ENCODE measurements at places on chromosomes 7 and 10. TPM values are rescaled to one million over a fixed set of nuclear protein-coding genes. Genes with fewer than 3 reads are reported as not detected.

DNA sequence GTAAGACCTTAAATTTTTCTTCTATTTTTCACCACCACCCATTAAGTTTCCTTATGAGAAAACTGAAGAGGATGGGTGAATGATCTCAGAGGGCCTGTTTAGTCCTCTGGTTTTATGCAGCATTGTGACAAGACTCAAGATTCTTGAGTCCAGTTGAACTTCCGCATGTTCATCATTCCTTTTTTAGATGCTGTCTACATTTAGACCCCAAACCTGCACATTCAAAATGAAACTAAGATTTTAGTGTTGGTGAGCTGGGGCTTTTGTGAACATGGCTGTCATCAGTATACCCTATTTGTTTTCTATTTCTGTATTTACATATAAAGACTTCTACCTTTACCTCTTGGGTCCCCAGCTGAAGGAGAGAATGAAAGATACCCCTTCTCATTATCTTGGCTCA, 31.1 kb downstream of the NET1 start:
- H3K27ac ChIP-seq: no peak overlapping the region
- peaks cover 24% of the 10 kb centered on the region for H3K4me1 ChIP-seq
- no peak for DNase-seq
- H3K4me3 ChIP-seq: no peak overlapping the region
- H3K27me3 ChIP-seq: no peaks in the 10 kb centered on the region

DNA sequence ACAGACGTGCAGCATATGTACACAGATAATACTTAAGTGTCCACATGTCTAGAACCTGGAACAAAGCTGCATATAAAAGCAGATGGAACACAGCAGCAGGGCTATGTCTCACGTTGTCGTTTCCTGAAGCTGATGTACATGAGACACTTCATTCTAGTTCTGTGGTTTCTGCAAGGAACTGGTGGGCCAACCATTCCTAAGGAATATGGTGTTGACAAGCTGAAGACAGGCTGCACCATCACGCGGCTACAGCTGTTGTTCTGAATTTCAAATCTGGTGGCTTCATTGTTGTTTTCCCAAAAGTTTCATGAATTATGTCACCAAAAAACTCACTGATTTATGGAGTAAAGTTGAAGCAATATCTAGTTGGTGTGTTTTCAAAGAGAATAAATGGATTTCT, 33.7 kb downstream of the PRKAG2 start:
- peaks cover 26% of the 10 kb centered on the region for H3K4me1 ChIP-seq
- H3K36me3 ChIP-seq: peaks cover 8% of the 10 kb centered on the region
- H3K27ac ChIP-seq: no peak overlapping the region
- H3K4me3 ChIP-seq: no peak overlapping the region
- no peaks in the 10 kb centered on the region for H3K27me3 ChIP-seq

DNA sequence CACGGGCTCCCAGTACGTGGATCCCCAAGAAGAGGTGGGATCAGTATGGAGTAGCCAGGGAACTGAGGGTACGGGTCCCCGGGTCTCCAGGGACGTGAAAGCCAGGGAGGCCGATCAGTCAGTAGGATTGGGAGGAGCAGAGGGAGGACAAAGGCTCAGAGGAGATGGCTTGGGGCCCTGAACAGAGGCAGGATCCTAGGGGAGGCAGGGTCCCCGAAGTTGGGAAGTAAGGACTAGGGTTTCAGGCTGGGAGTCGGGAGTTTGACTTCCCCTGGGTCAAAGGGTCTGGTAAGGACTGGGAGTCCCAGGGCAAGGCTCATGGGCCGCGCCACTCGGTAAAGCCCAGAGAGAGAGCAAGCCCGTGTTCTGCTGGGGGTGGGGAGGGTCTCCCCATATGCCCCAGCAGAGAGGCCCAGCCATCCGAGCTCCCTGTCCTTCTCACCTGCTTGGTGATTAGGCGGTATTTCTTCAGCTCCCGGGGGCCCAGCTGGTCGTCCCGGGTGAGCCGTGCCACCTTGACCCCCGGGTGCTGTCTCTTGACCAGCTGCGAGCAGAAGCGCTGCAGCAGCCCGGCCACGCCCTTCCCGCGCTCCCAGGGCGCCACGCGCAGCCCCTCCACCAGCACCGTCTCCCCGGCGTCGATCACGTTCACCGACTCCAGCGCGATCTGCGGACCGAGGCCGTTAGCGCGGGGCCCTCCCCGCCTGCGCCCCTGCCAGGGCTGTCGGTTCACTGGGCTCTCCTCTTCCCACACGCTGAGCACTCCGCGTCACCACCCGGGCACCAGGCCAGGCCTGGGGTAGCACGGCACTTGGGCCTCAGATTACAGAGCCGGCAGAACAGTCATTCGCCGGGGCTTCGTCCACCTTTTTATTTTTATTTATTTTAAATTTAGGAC, 7.0 kb downstream of the NAT16 start:
- H3K27me3 ChIP-seq: peaks cover 89% of the 10 kb centered on the region
- H3K36me3 ChIP-seq: no peaks in the 10 kb centered on the region
- H3K27ac ChIP-seq: peak overlapping the region; percentile 20
- peaks cover 56% of the 10 kb centered on the region for H3K4me1 ChIP-seq
- peak overlapping the region; percentile 12 for H3K4me3 ChIP-seq

DNA sequence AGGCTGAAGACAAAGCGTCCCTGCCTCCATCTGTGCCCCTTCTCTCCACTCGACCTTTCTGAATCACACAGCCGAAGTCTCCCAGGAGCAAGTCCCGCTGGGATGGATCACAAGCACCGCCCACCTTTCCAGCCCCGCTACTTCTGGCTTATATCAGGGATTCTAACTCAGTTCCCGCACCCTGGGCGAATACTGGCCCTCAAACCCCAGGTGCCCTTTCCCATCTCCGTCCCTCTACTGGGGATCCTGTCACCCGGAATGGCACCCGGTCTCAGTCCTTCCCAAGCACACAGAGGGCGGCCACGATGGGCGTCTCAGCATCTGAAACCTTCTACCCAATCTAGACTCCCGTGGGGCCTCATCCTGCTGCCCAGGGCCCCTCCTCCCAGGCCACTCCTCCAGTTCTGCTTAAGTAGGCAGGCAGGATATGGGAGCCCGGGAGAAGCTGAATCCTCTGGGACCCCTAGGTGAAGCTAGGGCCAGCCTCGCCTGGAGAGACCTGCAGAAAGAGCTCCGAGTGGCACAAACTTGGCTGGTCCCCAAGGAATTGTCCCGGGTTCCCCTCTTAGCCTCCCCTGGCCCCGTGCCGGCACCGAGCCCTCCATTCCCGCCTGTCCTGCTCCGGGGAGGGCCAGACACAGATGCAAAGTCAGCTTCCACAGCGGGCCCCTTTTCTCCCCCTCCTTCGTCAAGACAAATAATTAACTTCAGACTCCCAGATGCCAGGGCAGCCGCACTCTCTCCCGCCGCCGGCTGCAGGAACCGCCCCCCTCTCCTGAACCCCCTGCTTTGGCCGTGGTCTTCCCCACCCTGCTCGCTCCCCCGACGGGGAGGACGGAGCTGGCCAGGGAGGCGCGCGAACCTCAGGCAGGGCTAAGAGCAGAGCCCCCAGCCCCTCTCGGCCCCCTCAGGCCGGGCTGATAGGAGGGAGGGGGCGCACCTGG, 612 bp downstream of the KCP start:
- peaks cover 5% of the 10 kb centered on the region for H3K4me1 ChIP-seq
- H3K27ac ChIP-seq: no peak overlapping the region
- no peak for DNase-seq
- no peak overlapping the region for H3K4me3 ChIP-seq
- H3K27me3 ChIP-seq: peaks cover 59% of the 10 kb centered on the region

DNA sequence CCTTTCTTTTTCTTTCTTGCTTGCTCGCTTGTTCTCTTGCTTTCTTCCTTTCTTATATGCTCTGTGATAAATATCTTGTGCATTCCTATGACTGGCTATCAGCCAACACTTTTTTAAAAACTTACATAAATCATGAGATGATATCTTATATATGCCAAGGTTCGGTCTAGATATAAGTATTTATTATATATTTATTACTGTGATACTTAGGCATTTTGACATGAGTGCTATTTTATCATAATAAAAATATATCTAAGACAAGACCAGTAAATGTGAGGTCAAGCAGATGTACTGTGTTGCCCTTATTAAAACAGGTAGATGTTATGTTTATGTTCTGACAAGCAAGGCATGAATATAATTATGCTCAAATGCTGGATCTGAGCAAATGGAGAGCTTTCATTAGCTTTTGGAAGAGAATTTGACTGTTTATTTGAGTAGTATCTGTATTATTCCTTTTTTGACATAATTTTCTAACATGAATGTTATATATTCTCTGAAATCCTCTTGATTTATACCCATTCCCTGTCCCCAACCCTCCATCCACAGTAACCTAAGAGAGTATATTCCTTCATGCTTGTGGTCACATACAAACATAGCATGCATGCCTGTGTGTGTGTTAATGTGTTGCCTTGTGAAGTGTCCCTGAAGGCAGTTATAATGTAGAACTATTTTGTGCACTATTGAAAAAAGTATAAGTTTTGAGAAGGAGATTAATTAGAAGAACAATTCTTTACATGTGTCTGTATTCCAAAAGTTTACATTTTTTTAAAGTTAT, 158.0 kb downstream of the HDAC9 start:
- H3K27me3 ChIP-seq: no peaks in the 10 kb centered on the region
- DNase-seq: no peak
- H3K27ac ChIP-seq: no peak overlapping the region
- H3K4me1 ChIP-seq: no peaks in the 10 kb centered on the region
- no peak overlapping the region for H3K4me3 ChIP-seq

GRCh38 chr10:117684672-117685211, 142.2 kb downstream of the EMX2 start:
- H3K36me3 ChIP-seq: no peaks in the 10 kb centered on the region
- no peak overlapping the region for H3K27ac ChIP-seq
- peaks cover 7% of the 10 kb centered on the region for H3K27me3 ChIP-seq
- no peak overlapping the region for H3K4me3 ChIP-seq

GRCh38 chr7:92632791-92633190, 42.6 kb upstream of the FAM133B start:
- no peaks in the 10 kb centered on the region for H3K27me3 ChIP-seq
- H3K27ac ChIP-seq: peak overlapping the region; percentile 63
- H3K36me3 ChIP-seq: peaks cover 10% of the 10 kb centered on the region
- DNase-seq: no peak
- H3K4me3 ChIP-seq: peak overlapping the region; percentile 56

DNA sequence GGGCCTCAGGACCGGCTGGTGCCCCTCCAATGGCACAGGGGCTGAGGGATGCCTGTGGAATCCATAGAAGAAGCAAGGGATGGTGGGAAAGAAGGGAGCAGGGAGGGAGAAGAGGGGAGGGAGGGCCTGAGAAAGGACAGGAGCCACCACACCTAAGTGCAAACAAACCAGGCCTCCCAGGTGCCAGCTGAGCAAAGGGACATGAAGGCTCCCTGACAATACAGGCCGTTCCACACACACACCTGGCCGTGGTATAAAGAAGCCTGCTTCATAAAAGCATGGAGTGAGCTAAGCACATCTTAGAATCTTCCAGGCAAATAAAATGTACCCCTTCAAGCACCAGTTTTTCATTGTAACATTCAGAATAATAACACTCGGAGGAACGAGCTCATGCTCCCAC, 54.0 kb downstream of the OAT start:
- no peak overlapping the region for H3K4me3 ChIP-seq
- H3K4me1 ChIP-seq: no peaks in the 10 kb centered on the region
- DNase-seq: no peak

DNA sequence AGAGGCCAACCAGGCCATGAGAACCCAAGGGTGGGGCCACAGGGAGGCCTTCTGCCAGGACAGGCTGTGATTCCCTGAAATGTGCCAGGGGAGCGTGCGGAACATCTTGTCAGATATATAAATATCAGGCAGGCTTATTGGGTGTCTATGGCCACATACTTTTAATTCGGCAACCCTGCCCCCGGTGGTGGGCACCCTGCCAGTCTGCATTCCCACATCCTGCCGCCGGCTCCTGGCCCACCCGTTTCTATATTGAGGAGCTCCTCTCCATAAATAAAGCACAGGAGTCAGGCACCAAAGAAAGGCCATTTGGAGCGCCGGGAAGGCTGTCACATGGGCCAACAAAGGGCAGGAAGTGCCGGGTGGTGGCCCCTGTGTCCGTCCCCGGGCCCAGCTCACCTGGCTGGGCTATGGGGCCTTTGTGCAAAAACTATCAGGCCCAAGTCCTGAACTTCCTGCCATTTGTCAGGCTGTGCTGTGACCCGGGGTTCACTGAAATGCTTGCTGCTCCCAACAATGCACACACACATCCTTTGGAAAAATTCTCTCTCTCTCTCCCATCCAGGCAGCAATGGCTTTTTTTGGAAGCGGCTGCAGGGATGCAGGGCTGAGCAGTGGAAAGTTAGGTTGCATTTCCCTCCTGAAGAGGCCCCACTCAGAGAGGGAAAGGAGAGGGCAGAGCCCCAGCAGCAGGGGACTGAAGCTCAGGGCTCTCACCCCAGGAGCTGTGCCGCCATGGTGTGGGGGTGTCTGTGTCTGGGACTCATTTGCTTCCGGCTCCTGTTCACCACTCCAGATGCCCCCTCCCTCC, 25.0 kb upstream of the PODXL start:
- no peaks in the 10 kb centered on the region for H3K36me3 ChIP-seq
- peaks cover 9% of the 10 kb centered on the region for H3K27me3 ChIP-seq
- DNase-seq: no peak
- H3K27ac ChIP-seq: no peak overlapping the region
- H3K4me1 ChIP-seq: no peaks in the 10 kb centered on the region

GRCh38 chr7:116780966-116781365, 81.4 kb upstream of the CAPZA2 start:
- H3K4me1 ChIP-seq: no peaks in the 10 kb centered on the region
- DNase-seq: no peak
- H3K27me3 ChIP-seq: no peaks in the 10 kb centered on the region
- no peak overlapping the region for H3K4me3 ChIP-seq

Gene TRIL
- not detected for total RNA-seq

Gene SEMA3C
- total RNA-seq: not detected

Gene CELF2
- total RNA-seq: 174 TPM

Gene TUBB8
- not detected for total RNA-seq
